ENCODE measurements at places on chromosomes 5 and 9. TPM values are rescaled to one million over a fixed set of nuclear protein-coding genes. Genes with fewer than 3 reads are reported as not detected.

GRCh38 chr9:131101207-131101964 is 5.1 kb downstream of the AIF1L start:
- no peak for DNase-seq

Gene SLC6A18
- total RNA-seq: 0.89 TPM

Gene PAX5
- 0.32 TPM for total RNA-seq

- DNase-seq: peak; percentile 10
These were observed 49.1 kb upstream of the TEK start for GRCh38 chr9:27059907-27060306.

Gene ANGPTL2
- 50.9 TPM for total RNA-seq
